ENCODE measurements at places on chromosomes 5 and 9. TPM values are rescaled to one million over a fixed set of nuclear protein-coding genes. Genes with fewer than 3 reads are reported as not detected.

GRCh38 chr9:101512116-101512515 is 21.5 kb upstream of the RNF20 start:
- DNase-seq, result no peak

DNA sequence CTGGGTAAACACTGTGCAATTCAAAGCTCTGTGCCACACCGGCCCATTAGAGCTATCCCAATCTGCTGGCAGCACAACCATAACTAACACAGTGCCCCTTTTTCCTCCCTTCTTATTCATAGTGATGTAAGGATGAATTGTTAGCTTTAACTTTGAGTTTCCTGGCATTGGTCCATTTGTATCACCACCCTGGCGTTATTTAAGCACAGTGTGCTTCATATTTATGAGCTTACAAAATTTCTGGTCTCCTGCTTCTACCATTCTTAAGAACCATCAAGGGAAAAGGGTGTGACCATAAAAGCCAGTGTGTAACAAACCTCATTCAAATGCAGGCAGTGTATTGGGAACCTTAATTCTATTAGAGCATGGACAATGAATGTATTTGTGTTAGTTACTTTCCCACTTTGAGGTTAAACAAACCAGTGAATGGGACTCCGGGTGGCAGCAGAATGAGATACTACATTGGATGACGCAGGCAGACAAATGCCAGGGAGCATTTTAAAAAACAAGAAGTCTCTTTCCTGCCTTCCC is 222.6 kb downstream of the TMEM161B start:
- no peak for DNase-seq

GRCh38 chr5:108148715-108149139 is 233.2 kb downstream of the FBXL17 start:
- no peak for DNase-seq

DNA sequence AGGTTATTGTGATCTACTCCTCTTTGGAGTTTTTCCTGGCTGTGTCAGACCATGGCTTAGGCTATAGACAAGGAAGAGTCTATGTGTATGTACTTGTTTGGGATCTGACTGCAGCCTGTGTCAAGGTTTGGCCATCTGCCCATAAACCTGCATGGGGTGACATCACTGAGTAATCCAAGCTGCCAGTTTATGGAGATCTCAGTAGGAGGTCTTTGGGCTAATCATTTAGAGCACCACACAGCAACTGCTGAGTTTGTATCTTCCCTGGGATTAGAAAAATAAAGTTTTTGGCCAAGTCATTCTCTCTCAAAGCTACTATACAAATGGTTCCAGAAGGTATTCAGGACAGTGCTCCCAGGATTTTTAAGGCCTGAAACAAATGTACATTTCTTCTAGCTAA is 65.5 kb upstream of the HSPB3 start:
- peak; percentile 9 for DNase-seq

- no peak for DNase-seq
Observed at GRCh38 chr5:98721231-98721928, 52.1 kb upstream of the RGMB start.

- no peak for DNase-seq
Observed at GRCh38 chr9:103798620-103799019, 295.5 kb upstream of the SMC2 start.

DNA sequence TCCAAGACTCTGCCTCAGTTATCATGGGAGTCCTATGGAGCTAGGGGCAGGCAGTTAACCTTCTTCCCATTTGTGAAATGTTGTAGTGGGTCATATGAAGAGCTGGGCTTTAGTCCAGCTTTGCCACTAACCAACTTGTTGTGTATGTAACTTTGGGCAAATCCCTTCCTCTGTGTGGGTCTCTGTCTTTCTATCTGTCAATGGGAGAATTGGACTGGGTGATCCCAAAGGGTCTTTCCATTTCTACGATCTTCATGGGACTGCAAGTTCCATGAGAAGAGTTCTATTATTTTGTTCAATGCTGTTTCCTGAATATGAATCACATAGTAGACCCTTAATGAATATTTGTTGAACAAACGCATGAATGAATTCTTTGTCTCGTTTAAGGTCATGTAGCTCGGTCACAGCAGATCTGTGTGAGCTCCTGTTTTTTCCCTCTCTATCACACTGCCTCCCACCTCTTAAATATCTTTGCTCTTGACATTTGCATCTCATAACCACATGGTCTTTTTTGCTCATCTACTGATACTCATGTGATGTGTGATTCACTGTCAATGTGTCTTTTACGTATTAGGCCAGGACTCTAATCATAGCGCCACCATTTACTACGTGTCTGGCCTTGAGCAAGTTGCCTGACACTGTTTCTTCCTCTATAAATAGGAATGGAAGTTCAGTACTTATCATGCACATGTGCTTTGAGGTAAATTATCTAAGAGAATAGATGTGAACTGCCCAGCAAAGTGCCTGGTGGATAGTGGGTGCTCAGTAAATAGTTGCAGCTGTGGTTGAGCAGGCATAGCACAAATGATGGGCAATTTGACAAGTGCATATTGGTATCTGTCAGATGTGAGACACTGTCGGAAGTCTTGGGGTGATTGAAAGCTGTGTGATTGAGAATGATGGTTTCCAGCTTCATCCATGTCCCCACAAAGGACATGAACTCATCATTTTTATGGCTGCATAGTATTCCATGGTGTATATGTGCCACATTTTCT is 37.4 kb downstream of the PTTG1 start:
- no peak for DNase-seq

- DNase-seq, result no peak
Observed at GRCh38 chr5:149837680-149838269, 106.8 kb downstream of the PDE6A start.

GRCh38 chr5:56012281-56012963 is 17.7 kb upstream of the IL6ST start:
- DNase-seq, result no peak

- no peak for DNase-seq
Observed at GRCh38 chr5:143434261-143435209, 31.0 kb upstream of the NR3C1 start.

GRCh38 chr9:87567571-87567970 is 69.9 kb downstream of the DAPK1 start:
- no peak for DNase-seq

DNA sequence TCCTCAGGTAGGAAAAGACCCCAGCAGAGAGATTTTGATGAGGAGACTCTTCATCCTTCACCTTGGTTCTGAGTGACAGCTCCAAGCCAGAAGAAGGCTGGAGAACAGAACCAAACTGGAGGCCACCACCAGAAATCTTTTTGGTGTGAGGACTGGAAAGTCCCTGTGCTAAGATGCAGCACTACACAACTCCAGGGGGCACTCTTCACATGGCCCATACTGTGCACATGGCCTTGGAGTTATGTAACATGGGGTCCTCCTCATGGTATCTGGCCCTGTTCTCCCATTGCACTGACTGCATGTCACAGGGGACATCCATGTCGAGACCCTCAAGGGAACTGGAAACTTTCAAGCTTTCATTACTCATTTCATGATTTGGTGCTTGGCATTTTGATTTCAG is 17.3 kb upstream of the STX17 start:
- DNase-seq, result no peak

DNA sequence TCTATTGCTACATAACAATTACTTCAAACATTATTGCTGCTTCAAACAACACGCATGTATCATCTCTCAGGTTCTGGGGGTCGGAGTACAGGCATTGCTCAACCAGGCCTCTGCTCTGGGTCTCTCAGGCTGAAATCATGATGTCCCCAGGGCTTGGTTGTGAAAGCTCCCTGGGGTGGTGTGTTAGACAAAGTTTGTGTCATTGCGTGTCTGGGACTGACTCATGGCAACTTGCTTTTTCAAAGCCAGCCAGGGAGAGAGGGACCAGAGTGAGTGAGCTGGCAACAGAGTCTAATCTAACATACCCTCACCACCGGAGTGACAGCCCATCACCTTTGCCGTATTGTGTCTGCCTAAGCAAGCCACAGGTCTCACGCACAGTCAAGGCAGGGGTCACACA is 259.2 kb upstream of the NFIL3 start:
- DNase-seq, result no peak

- no peak for DNase-seq
Observed at GRCh38 chr9:19022206-19022605, 10.8 kb downstream of the SAXO1 start.

DNA sequence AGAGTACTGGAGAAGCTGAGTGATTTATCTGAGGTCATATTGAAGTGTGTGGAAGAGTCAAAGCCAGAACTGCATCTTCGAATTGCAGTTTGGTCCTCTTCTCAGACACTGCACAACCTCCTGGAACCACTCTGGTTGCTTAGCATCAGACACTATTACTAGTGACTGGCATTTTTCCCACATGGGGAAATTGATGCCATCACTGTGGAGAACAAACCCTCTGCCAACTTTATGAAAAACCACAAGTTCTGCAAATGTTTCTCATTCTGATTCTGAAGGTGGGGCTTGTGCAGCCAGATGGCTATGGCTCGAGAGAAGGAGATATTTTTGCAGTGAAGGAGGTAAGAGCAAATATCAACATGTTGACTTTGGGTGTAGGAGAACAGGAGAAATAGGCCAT is 67.2 kb downstream of the KCTD16 start:
- DNase-seq, result no peak

GRCh38 chr9:106816524-106816923 is 46.4 kb upstream of the ZNF462 start:
- no peak for DNase-seq

DNA sequence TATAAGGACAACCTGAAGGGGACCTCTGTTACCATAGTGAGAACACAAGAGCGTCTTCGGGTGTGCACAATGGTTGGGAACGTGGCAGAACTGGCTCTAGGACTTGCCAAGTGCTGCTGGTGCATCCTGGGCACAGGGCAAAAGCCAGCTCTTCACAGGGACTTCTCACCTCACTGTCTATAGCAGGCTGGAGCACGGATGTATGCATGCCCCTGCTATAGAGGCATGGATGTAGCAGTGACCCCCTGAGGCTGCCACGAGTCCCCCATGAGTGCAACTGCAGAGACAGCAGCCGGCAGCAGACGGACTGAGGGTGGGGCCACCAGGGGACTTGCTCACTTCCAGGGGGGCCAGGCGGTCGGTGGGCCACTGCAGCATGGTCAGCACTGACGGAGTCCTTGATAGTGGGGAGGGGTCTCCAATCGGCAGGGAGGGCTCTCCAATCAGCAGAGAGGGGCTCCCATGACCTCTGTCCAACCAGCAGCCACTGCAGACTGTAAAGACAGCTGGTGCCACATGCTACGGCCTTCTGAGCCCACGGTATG is 64.9 kb downstream of the SEMA4D start:
- DNase-seq, result no peak

- no peak for DNase-seq
Observed at GRCh38 chr9:89358985-89359384, 40.7 kb downstream of the SECISBP2 start.

- no peak for DNase-seq
Observed at GRCh38 chr5:135383803-135384495, 15.1 kb downstream of the MACROH2A1 start.

GRCh38 chr5:150082889-150083288 is 3.5 kb downstream of the CSF1R start:
- no peak for DNase-seq

GRCh38 chr9:134324359-134325095 is 1.7 kb upstream of the RXRA start:
- no peak for DNase-seq

GRCh38 chr5:138448481-138449398 is 9.9 kb downstream of the REEP2 start:
- DNase-seq, result no peak

DNA sequence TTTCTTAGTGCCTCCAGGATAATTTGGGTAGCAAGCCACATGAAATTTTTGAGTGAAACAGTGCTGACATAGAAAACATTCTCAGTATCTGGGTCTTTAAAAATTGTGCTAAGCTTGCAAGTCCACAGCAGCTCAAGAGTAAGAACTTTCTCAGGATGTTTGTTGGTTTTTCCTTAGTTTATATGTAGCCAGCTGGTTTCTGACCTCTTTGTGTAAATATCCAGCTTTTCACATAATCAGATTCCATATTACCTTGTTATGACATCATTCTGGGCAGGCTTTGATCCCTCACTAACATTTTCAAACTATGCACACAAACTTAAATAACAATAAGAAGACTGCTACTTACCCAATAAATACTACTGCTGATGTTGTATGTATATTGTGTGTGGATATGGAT is 82.9 kb upstream of the VCAN start:
- no peak for DNase-seq

DNA sequence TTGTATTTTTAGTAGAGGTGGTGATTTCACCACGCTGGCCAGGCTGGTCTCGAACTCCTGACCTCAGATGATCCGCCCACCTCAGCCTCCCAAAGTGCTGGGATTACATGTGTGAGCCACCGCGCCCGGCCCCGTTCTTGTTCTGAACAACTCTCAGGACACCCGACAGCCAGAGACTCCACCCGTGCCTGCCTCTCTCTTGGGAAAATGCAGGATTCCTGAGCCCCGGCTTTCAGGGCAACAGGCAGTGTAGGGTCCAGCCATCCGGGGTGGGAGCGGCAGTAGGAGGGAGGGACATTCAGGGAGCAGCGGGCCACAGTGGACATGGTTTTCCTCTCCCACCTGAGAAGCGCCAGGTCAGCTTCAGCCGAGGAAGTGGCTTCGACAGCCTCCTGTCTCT is 34.4 kb downstream of the NCS1 start:
- no peak for DNase-seq

DNA sequence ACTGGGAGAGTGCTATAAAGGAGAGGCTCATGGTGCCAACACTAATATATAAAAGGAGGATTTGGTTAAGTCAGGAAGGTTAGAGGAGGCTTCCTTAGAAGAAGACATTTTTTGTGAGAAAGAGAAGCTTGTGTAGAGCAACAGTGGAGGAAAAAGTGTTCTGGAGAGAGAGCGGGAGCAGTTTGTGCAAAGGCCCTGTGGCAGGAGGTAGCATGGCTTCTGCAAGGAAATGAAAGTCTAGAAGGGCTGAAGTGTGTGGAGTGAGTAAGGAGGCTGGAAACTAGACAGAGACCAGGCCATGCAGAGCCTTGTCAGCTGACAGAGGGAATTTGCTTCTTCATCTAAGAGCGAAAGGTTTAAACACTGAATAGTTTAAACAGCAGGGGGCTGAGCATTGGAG is 64.4 kb upstream of the ARAP3 start:
- no peak for DNase-seq

DNA sequence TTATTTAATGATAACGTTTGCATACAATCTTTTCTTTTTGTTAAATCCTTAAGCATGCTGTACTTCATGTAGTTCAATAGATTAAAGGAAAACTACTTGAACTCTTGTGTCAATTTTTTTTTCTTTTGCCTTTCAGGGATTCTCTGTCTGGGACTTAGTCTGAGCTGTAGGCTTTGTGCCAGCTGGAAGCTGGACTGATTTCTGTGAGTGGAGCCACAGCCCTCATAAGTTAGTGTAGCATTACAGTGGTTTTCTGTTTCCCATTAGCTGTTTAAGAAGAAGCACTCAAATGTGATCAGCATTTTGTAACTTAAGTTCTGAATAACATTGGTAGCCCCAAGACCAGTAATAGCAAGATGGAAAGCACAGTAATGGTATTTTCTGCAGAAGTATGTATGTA is 330.6 kb upstream of the MEF2C start:
- DNase-seq, result peak; percentile 48

- no peak for DNase-seq
Observed at GRCh38 chr9:114169029-114169951, 14.0 kb downstream of the COL27A1 start.

- DNase-seq, result no peak
Observed at GRCh38 chr9:108994695-108995094, 18.6 kb downstream of the CTNNAL1 start.

MYOT gene
- polyA plus RNA-seq, result 1.8 TPM

SCGB3A1 gene
- 0.94 TPM for polyA plus RNA-seq

RASEF gene
- 9.1 TPM for polyA plus RNA-seq

SHLD3 gene
- 4.9 TPM for polyA plus RNA-seq

IL13 gene
- polyA plus RNA-seq, result not detected

GBGT1 gene
- 3.6 TPM for polyA plus RNA-seq

ADAMTS16 gene
- polyA plus RNA-seq, result 0.58 TPM

PTCH1 gene
- polyA plus RNA-seq, result 65.5 TPM

CD74 gene
- 150 TPM for polyA plus RNA-seq

MAP1B gene
- 22.4 TPM for polyA plus RNA-seq

HTR4 gene
- 1.1 TPM for polyA plus RNA-seq

All from right lung (tissue), 10 donors.